ENCODE measurements at places on chromosomes 2 and 18.
A peak's percentile ranks its signal among the peaks of the same experiment; 100 is the strongest.

- DNase-seq = no peak
Observed at GRCh38 chr2:121287956-121288355, 3.0 kb upstream of the TFCP2L1 start.

- DNase-seq = peak; percentile 62
Observed at GRCh38 chr2:235050980-235051351, 99.1 kb downstream of the SH3BP4 start.

GRCh38 chr2:32858713-32859112 lies 88.0 kb upstream of the LTBP1 start:
- no peak for DNase-seq

DNA sequence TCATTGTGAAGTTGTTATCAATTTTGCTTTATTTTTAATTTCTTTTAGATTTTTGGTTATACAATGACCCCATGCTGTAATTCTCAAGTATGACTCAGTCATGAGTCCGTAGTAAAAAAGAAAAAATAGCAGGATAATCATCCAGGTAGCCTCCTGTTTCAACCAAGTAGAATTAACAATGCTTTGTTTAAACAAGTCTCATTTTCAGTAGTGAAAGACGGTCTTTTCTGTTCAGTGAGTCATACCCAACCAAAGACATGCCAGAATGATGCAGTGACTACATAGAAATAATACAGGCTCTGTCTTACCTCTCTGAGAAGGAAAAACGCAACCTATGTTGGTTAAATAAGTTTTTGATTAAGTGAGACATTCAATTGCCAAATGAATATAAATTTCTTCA lies 67.8 kb upstream of the DSC1 start:
- no peak for DNase-seq

GRCh38 chr18:26271917-26272549 lies 45.8 kb downstream of the TAF4B start:
- no peak for DNase-seq

DNA sequence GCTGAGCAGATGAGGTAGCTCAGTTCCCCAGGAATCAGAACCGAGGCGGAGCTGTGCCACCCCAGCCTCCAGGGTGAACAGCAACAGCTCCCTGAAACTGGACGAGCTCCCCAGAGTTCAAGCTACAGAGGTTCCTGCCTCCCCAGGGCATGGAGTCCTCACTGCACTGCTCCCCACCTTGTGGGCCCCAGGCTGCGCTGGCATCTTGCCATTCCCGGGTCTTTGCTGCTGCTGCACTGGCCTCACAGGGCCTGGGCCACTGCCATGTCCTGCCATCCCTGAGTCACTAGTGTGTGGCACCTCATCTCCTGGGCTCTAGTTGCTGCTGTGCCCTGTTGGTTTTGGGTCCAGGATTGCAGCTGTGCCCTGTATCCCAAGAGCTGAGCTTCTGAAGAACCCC lies 166.9 kb downstream of the SNTG2 start:
- no peak for DNase-seq

DNA sequence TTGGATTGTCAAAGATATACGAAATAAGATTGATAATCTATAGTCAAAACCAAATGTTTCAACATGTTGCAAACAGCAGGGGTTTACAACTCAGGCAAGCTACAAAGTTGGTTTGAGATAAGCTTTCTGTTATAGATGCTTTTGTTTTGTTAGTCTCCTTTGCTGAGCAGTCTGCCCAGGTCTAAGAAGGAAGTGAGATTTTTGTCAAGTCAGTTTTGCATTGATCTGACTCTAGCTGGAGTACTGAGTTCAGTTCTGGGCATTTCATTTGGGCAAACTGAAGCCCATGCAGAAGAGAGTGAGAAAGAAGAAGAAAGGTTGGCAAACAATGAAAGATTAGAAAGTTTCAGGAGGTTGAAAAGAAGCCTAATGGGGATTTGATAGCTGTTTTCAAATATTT lies 983.0 kb upstream of the SLC39A10 start:
- DNase-seq = no peak

- peak; percentile 1 for DNase-seq
Observed at GRCh38 chr2:199378948-199379650, 78.6 kb downstream of the SATB2 start.

- peak; percentile 16 for DNase-seq
Observed at GRCh38 chr2:99636144-99637034, 146.6 kb upstream of the REV1 start.

DNA sequence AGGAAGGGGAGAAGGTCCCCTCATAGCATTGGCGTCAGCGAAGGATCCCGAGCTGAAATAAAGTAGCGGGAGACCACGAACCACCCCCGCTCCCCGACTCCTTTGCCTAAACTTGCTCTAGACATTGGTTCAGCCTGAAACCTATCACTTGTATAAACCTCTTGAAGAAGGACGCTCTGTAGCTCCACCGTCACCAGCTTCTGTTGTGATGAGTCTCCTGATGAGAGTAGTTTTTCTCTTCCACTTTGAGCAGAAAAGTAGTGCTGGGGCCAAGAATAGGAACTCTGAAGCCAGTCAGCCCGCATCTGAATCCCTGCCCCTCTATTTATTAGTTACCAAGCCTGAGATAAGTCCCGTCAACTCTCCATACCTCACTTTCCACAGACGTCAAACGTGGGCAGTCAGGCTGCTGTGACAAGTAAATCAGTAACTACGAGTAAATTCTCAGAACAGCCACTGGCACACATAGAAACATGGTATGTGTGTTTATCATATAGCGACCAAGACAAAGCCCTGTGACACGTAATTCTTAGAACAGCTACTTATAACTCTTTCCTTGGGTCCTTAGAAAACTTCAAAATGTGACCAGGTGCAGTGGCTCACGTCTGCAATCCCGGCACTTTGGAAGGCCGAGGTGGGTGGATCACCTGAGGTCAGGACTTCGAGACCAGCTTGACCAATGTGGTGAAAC lies 61.7 kb downstream of the CD226 start:
- DNase-seq = no peak

GRCh38 chr2:167987558-167987957 lies 259.8 kb downstream of the STK39 start:
- no peak for DNase-seq

DNA sequence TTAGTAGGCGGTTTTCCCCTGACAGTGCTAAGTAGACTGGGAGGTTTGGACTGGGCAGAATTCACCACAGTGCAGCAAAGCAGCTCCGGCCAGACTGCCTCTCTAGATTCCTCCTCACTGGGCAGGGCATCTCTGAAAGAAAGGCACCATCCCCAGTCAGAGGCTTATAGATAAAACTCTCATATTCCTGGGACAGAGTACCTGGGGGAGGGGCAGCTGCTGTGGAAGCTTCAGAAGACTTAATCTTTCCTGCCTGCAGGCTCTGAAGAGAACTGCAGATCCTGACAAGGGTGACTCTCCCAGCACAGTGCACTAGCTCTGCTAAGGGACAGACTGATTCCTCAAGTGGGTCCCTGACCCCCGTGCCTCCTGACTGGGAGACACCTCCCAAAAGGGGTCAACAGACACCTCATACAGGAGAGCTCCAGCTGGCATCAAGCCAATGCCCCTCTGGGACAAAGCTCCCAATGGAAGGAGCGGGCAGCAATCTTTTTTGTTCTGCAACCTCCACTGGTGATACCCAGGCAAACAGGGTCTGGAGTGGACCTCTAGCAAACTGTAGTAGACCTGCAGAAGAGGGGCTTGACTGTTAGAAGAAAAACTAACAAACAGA lies 266.8 kb upstream of the CRIM1 start:
- no peak for DNase-seq

GRCh38 chr2:37858400-37858711 lies 66.7 kb upstream of the RMDN2 start:
- no peak for DNase-seq

- DNase-seq = no peak
Observed at GRCh38 chr2:63300835-63301234, 250.2 kb downstream of the OTX1 start.

GRCh38 chr2:134372611-134373131 lies 118.8 kb downstream of the MGAT5 start:
- peak; percentile 56 for DNase-seq

- no peak for DNase-seq
Observed at GRCh38 chr2:172843266-172843582, 107.6 kb downstream of the RAPGEF4 start.

DNA sequence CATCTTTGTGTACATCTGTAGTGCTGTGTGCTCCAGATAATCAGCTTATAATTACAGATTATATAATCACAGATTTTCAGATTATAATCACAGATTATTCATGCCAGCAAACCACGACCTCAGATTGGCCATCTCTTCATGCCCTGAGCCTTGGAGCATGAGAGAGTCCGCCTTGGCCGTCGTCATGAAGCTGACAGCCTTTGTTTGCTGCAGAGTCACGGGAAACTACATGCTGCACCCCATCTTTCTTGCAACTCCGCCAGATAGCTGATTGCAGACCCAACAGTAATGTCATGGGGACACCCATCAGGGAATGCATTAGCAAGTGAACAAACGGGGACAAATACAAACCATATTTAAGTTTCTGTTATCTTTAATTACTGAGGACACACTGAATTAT lies 7.3 kb downstream of the TMEM178A start:
- no peak for DNase-seq

DNA sequence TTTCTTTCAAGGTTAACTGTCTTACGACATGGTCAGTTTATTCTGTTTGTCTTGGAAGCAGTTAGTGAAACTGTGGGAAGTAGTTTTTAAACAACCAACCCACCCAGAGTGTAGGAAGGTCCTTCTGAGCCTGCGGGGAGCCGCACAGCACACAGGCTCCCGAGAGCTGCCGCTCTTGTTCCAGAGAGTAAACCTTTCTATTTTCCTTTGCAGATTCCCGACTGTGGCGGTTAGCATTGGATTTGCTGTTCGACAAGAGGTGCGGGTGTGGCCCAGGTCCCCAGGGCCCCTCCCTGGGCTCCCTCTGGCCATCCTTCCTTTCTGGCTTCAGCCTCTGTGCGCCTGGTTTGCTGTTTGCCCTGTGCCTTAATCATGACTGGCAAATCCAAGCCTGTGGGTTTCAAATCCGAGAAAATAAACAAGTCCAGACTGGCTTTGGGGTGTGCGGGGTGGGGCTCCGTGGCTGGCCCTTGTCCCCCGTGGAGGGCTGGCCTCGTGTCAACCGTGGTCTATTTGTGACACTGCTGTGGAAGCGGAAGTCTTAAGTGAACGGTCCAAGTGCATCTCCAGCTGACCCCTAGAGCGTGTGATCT lies 30.7 kb downstream of the IMPA2 start:
- no peak for DNase-seq

DNA sequence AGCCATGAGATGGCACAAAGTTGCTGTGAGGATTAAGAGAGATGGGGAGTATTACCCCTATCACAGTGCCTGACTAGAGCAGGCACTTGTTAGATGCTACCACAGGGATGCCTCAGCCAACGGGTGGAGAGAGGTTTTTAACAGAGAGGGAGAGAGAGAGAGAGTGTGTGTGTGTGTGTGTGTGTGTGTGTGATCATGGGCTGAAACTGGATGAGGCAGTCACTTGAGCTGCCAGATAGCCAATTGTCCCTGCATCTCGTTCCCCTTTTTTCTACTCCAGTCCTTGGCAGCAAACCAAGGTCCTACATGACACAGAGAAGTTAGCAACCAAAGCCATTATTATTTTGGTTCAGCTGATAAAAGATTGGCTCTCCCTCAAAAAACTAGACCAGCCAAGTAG lies 3.0 kb downstream of the CD8A start:
- peak; percentile 3 for DNase-seq

DNA sequence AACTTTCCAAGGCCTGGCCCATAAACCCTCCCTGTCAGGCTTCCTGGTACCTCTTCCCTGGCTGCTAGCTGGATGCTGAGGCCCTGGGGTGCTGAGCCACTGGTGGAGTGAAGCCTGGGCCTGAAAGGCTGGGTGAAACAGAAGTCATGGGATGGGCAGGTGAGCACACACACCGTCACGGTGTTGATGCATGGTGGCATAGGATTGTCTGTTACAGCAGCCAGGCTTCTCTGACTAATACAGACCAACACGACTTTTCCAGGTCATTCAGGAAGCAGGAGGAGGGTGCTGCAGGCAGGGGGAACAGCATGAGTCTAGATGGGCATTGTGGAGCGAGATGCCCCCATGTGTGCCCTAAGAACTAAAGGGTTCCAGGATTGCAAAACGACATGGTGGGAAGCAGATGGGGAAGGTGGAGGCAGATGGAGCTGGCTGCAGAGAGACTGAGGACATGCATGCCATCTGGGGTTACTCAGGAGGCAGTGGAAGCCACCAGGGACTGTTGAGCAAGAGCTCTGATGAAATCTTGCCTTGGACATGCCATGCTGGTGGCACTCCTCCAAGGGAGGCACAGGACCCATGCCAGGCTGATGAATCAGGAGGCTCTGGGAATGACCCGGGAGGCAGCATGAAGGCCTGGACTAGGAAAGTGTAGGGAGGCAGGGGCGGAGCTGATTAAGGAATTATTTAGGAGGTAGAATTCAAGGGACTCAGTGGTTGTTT lies 480.9 kb downstream of the TSN start:
- no peak for DNase-seq

GRCh38 chr2:156512451-156512850 lies 76.3 kb downstream of the GPD2 start:
- DNase-seq = no peak

Data from NCI-H1092 (cell line).